Caudate nucleus (tissue), 63 donors: ENCODE measurements at places on chromosomes 3 and 15.

GRCh38 chr15:84981711-84982300, at the start of gene PDE8A:
TSS of gene PDE8A (plus strand) at chr15:84981856. CDS start at chr15:84982163, 307 bp downstream.
- DNase-seq, result no peak

GRCh38 chr3:72126441-72127223, 341.7 kb upstream of the PROK2 start:
- no peak for DNase-seq

DNA sequence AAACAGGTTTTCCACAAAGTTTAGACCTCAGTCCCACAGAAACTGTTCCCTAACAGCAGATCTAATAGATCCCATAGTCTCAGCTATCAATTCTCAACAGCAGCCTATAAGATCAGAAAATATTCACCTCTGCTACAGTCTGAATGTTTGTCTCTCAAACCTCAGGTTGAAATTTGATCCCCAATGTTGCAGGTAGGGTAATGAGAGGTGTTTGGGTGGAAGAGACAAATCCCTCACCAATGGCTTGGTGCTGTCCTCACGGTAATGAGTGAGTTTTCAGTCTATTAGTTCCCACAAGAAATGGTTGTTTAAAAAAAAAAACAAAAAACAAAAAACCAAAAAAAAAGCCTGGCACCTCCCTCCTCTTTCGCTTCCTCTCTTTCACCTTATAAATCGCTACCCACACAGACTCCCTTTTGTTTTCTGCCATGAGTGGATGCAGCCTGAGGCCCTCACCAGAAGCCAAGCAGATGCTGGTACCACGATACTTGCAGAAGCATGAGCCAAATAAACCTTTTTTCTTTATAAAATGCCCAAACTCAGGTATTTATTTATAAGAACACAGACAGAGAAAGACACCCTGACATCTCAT, 14.2 kb downstream of the ZNF280D start:
- no peak for DNase-seq

DNA sequence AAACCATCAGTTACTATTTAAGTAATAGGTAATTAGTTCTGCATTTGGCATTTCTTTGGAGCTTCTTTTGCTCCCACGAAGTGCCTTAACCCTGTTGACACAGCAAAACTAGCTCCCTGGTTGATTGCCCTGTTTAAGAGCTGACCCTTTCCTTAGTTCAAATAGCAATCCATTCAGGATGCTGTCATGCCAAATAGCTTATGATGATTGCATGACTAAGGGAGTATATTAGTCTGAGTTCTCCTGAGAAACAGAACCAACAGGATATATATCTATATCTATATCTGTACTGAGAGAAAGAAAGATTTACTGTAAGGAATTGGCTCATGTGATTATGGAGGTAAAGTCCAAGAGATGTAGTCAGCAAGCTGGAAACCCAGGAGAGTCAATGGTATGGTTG, 50.3 kb upstream of the SPRED1 start:
- no peak for DNase-seq

DNA sequence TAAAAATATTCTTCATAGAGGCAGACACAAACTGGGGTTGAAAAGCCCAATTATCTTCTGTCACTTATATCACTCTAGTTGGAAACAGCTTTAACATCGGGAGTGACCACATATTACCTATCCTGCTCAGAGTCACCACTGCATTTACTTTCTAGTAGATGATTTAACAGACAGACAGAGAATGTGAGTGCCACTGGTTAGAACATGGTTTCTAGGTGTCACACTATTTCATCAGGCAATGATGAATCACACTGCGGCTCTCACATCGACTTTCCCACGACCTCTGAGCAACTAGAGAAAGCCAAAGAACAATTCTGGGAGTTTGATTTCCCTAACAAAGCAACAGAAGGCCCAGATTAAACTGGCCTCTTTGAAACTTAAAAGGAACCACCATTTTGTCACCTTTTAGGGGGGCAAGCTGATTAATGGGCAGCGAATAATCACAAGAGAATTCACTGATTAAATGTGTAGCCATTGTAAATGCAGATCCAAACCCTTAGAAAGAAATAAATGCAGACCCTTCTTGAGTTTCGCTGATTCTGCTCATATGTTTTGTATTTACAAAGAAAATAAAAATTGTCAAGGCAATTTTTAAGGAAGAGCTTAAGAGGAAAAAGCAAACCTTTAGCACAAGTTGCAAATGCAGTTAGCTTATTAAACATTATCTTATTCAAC, 112.6 kb upstream of the KBTBD8 start:
- DNase-seq, result no peak

DNA sequence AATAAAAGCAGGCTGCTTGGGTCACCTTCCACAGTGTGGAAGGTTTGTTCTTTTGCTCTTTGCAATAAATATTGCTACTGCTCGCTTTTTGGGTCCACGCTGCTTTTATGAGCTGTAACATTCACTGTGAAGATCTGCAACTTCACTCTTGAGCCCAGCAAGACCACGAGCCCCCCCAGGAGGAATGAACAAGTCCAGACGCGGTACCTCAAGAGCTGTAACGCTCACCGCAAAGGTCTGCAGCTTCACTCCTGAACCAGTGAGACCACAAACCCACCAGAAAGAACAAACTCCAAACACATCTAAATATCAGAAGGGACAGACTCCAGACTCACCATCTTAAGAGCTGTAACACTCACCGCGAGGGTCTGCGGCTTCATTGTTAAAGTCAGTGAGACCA, 47.5 kb upstream of the CCR4 start:
- no peak for DNase-seq

GRCh38 chr3:112699436-112699978, 58.6 kb upstream of the CCDC80 start:
- no peak for DNase-seq

- no peak for DNase-seq
Observed at GRCh38 chr15:62450061-62450460, 285.0 kb upstream of the C2CD4B start.
